ENCODE measurements at places on chromosomes 4 and X.

DNA sequence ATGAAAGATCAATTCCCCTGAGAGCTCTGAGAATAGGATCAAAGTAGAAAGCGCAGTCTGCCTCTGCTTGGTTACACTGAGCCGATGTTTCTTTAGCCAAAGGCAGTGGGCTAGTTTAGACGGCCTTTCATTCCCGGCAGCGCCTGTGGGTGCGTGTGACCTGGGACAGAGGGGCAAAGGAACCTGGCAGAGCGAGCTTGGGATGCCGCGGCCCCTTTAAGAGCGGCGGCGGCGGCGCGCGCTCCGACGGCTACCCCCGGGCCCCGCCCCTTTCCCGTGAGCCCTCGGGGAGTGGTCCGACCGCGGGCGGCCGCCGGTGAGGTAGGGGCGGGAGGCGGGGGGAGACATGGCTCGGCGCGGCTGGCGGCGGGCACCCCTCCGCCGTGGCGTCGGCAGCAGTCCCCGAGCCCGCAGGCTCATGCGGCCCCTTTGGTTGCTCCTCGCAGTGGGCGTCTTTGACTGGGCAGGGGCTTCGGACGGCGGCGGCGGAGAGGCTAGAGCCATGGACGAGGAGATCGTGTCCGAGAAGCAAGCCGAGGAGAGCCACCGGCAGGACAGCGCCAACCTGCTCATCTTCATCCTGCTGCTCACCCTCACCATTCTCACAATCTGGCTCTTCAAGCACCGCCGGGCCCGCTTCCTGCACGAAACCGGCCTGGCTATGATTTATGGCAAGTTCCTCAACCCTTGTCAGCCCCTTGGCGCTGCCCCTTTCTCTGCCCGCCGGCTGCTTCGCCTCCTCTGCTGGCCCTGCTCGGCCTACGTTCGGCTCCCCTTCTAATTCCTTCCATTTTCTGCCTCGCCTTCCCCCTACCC, at the start of gene SLC9A6:
Gene SLC9A6, plus strand, starts transcription at position 279 of the 816 bp plus-strand sequence. Its CDS starts 224 bp downstream, at position 503.
- peak; percentile 35 for DNase-seq

DNA sequence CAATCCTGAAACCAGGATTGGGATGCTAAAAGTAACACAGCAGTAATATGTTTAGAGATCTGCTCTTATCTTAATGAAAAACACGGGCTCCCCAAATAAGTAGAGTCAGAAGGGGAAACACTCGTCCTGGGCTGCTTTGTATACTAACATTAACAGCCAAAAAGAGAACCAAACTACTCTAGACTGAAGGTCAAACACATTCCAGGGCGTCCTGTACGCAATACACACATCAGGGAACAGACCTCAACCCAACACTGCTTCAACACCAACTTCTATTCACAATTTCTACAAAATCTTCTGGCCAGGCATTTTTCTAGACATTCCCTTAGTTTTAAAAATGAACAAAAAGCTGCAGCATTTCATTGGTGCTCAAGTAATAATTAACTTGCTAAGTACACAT, 21.4 kb downstream of the FAT1 start:
- no peak for DNase-seq

GRCh38 chrX:153571534-153571908, 27.4 kb downstream of the CCNQ start:
- DNase-seq, result no peak

DNA sequence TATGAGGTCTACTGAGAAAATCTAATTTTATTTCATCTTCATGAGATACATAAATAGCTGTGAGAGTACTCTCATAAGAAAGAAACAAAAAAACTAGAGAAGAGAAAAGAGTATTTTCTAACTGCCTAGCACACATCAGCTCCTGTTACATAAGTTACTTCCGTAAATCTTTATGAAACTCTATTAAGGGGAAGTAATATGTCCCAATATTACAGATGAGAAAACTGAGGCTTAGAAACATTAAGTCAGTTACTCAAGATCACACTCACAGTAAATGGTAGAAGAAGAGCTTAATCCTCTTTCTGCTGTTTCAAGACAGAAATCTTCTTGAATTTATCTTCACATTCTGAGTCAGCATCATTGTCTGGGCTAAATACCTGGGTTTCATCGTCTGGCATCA, 164.1 kb downstream of the DTHD1 start:
- no peak for DNase-seq
